ENCODE measurements at places on chromosomes 1 and 21. TPM values are rescaled to one million over a fixed set of nuclear protein-coding genes. Genes with fewer than 3 reads are reported as not detected.

- no peak for DNase-seq
Observed at GRCh38 chr1:215987092-215987875, 420.2 kb downstream of the KCTD3 start.

- no peak for DNase-seq
Observed at GRCh38 chr1:171817511-171818265, 23.6 kb upstream of the DNM3 start.

DNA sequence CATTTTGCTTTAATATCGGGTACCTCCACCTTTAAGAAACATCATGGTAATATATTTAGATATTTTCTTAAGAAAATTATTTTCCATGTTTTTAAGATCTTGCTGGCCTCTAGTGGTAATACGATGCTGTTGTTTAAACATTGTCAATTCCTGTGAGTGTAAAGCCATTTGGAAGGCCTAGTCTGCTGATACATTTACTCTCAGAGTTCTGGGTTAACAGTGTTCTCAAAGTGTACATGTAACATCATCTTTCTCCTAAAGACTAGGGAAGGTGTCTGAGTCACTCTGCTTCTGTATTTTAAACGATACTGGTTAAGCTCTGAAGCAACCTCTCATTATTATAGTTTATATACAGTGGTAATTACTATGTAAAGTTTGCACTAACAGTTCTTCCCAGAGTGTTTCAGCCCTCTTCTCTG, 189.1 kb downstream of the RASAL2 start:
- DNase-seq: no peak

Gene CFHR2
- polyA plus RNA-seq: 0.25 TPM
